ENCODE measurements at places on chromosomes 12 and 14. TPM values are rescaled to one million over a fixed set of nuclear protein-coding genes. Genes with fewer than 3 reads are reported as not detected.

Gene HOXC12
- not detected for total RNA-seq

GRCh38 chr12:18436170-18436569 lies 174.9 kb downstream of the PIK3C2G start:
- no peak for DNase-seq

DNA sequence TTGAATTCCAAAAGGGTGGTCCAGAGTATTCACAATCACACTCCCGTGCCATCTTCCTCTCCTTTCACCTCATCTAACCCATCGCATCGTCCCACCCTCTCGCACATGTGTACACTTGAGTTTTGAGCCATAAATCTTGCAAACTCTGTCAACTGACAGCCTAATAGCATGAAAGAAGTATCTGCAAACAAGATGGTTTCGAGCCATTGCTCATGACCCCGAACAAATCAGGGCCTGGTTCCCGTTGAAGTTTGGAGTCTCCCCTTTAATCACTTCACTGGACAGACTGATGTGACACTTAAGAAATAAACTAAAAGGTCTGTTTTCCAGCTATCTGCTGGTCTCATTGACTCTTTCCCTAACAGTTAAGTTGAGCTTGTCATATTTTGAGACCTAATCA lies 223.6 kb upstream of the SOX5 start:
- DNase-seq, result no peak

DNA sequence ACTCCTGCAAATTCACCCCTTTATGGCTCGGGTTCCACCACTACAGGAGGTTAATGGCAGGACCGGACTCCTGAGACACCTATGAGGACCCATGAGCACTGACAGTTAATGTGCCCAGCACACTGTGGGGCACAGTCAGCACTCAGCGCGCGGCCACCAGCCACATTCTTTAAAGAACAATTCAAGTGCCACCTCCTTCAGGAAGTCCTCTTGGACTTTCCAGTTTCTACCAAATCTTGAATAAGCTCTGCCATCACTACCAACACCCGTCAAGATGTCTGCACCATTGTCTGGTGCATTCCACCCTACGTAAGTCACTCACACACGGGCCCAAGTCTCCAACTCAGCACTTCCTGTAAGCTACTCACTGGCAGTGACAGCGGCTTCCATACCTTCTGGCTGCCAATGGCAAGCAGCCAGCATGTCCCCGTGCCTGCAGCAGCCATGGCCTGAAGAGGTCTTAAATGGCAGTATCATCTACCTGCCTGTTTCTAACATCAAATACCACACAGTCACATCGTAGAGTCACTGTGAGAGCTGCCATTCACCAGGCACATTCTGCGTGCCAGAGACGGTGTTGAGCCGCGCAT lies 48.5 kb downstream of the CDC42BPB start:
- peak; percentile 63 for DNase-seq

DNA sequence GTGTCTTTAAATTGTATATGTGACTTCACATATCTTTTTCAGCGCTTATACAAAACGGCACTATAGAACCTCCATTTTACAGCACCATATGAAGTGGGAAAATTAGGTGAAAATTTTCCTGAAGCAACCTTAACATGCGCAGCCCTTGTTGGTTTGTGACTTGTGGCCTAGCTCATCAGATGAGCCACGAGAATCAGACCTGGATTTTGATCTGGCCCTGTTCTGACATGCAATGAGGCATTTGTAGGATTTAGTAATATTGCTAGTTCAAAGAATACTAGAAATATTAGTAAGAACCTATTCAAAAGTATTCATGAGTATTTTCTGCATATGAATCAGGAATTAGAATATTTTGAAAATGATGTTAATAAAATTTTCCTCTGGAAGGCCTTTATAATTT lies 2.9 kb downstream of the CDKN1B start:
- peak; percentile 33 for DNase-seq

DNA sequence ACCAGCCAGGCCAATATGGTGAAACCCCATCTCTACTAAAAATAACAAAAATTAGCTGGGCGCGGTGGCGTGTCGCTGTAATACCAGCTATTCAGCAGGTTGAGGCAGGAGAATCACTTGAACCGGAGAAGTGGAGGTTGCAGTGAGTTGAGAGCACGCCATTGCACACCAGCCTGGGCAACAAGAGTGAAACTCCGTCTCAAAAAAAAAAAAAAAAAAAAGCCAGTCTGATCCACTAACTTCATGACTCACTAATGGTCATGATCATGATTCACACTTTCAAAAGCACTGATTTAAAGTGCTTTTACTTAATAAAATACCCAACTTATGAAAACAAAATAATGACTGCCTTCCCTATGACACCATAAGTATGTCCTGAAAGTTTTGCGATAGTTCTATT lies 38.4 kb upstream of the CPM start:
- peak; percentile 70 for DNase-seq

- no peak for DNase-seq
Observed at GRCh38 chr12:30138483-30138882, 354.7 kb upstream of the TMTC1 start.

- DNase-seq, result peak; percentile 91
Observed at GRCh38 chr14:68124979-68125731, 305.6 kb downstream of the RAD51B start.

Gene CLEC4D
- not detected for total RNA-seq

GRCh38 chr14:75126121-75126544 lies 715 bp downstream of the NEK9 start:
- DNase-seq, result peak; percentile 5

DNA sequence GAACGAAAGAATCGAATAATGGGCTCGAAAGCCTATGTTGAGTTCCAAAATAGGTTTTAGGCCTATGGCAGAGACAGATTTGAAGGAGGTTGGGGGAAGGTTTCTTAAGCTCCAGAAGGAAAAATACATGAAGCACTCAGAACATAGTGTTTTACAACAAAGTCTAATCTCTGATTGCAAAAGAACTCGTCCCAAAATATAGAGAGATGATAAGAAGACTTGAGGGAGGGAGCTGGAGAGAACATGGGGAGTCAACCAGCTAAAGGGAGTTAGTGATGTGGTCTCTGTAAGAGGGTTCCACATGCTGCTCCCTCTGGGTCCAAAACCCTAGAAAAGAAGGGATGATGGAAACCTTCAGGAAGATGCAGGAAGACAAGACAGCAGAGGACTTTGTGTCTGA lies 54.8 kb upstream of the DAAM1 start:
- DNase-seq, result no peak

DNA sequence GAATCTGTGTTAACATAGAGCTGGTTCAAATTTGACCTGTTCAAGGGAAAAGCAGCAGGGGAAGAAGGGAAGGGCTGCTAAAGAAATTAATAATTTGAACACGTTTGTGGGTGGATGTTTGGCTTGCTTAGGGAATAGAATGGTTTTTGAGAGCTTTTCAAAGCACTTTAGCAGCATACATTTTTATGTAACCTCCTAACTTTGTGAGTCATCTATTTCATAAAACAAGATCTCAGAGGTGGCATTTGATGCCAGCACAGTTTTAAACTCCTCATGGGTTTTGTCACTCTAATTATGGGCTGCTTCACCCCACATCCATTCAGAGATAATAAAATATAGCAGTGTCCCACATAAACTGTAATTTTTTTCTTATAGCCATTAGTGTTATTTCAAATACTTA lies 143.8 kb downstream of the ACSS3 start:
- no peak for DNase-seq

Gene MYF6
- not detected for total RNA-seq

- peak; percentile 4 for DNase-seq
Observed at GRCh38 chr14:63134801-63135200, 69.4 kb upstream of the RHOJ start.

DNA sequence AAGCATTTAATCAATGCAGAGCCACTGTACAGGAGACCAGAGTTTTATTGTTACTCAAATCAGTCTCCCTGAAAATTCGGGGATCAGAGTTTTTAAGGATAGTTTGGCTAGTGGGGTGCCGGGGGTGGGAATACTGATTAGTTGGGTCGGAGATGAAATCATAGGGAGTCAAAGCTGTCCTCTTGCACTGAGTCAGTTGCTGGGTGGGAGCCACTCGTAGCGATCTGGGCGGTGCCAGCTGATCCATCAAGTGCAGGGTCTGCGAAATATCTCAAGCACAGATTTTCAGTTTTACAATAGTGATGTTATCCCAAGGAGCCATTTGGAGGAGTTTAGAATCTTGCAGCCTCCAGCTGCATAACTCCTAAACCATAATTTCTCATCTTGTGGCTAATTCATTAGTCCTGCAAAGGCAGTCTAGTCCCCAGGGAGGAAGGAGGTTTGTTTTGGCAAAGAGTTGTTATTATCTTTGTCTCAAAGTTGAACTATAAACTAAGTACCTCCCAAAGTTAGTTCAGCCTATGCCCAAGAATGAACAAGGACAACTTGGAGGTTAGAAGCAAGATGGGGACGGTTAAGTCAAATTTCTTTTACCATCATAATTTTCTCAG lies 169.4 kb upstream of the PLEKHG7 start:
- DNase-seq, result no peak

GRCh38 chr14:71289536-71289935 lies 382.3 kb downstream of the PCNX1 start:
- DNase-seq, result peak; percentile 55

- DNase-seq, result no peak
Observed at GRCh38 chr14:71486279-71486678, 445.9 kb upstream of the RGS6 start.

- peak; percentile 95 for DNase-seq
Observed at GRCh38 chr14:50001151-50001998, 108.5 kb downstream of the ARF6 start.

DNA sequence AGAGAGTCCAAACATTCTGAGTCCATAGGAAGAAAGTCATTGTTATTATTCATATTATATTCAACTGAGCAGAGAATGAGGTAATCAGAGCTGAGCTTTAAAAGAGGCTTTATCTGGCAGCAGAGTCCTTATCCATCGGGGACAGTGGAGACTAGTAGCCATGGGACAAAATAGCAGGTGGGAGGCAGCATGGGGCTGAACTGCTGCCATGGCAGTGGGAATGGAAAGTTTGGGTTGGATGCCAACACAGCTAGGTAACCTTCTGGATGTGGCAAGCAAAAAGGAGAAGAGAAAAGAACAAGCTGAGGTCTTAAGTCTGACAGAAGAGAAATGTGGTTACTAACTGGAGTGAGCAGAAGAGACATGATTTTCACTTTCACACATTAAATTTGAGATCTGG lies 71.0 kb upstream of the CDKN3 start:
- DNase-seq, result no peak

DNA sequence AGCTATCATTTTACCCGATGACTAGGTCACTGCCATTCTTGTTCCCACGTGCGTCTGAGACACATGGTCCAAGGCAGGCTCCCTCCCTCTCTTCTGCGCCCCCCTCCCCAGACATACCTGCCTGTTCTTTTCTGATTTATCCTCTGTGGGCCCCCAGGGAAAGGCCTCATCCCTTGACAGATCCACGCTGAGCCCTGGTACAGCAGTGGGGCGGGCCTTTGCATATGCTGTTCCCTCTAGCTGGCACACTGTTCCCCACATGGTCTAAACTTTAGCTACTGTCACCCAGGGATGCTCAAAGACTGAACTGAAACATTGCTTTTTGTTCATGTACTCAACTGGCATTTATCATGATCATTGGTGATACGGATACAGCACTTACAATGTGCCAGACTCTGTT lies 122.5 kb downstream of the SCARB1 start:
- DNase-seq, result no peak

Gene GRIN2B
- total RNA-seq, result not detected

- peak; percentile 98 for DNase-seq
Observed at GRCh38 chr12:6280053-6280469, 30.4 kb upstream of the PLEKHG6 start.

DNA sequence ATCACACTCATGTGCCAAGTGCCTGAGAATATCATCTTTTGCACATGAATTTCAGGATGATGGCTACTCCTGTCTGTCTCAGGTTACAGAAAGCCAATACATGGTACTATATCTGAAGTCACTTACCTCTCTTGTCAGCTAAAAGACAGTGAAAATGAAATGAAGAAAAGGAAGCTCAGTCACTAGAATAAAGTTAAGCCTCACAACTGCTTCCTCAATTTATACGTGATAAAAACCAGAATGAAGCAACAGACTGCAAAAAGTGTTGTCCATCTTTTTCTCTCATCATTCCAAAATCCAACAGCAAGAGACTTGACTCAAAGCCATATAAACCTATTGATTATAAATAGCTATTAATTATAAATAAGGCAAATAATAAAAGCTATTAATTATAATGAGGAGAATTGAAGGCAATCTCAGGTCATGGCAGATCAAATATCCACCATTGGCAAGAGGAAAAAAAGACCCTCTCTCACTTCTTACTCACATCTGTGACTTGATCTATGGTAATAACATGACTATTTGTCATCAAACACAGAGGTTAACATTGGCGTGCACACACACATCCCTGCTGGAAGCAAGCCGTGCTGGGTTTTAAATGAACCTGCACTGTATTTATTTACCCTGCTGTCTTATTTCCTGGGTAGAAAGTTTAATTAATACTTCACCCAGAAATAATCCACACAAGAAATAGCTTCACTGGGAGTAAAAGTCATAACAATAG lies 10.0 kb downstream of the NIN start:
- DNase-seq, result no peak

DNA sequence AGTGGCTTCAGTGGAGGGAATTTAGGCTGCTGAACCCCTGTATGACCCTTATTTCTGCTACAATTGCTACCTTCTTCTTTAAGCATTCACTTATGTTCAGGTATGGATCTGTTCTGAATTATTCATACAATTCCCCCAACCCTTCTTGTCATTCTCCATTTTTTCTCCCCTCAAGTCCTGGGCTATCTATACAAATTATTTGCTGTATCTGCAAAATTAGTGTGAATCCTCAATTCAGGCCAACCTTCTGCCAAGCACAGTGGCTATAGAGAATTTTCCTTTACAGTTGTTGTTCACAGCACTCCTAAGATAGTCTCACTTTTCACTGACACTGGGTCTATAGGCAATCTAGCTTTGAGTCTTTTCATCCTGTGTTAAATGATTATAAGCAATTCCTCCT lies 119.2 kb upstream of the CNTN1 start:
- no peak for DNase-seq

DNA sequence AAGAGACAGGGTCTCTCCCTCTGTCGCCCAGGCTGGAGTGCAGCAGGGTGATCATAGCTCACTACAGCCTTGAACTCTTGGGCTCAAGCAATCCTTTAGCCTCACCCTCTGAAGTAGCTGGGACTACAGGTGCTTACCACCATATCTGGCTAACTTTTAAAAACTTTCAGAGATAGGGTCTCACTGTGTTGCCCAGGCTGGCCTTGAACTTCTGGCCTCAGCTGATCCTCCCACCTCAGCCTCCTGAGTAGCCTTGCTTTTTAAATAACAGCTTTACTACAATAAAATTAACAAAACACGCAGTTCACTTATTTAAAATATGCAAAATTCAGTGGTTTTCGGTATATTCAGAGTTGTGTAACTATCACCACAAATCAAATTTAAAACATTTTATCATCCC lies 79.0 kb downstream of the RCOR1 start:
- DNase-seq, result no peak

GRCh38 chr14:58571769-58572472 lies 65.8 kb upstream of the DACT1 start:
- peak; percentile 38 for DNase-seq

GRCh38 chr14:80978403-80978802 lies 23.0 kb downstream of the TSHR start:
- no peak for DNase-seq

Gene IAPP
- not detected for total RNA-seq

Gene FGF23
- total RNA-seq, result not detected

All from M059J (cell line).